Stimulated activated CD4-positive, alpha-beta T cell treated with anti-CD3 and anti-CD28 coated beads, Interleukin-15, amount 100 ng/mL, for 1 hour (primary cell): ENCODE measurements at places on chromosomes 5 and 9.

DNA sequence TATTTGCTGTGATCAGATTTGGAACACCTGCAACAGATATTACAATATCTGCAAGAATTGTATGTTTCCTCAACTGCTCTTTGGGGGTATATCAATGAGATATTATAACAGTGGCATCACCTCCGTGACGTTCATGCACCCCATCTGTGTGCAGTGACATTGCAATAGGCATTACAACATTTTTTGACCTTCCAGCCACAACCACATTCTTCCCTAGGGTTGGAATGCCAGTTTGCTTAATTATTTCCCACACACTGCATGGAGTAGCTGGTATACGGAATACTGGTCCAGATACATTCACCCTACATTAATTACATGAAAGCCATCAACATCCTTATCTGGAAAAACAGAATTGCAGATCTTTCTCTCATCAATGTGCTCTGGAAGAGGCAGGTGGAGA, 42.3 kb downstream of the FBXO4 start:
- DNase-seq, result no peak

- DNase-seq, result no peak
These were observed 38.0 kb upstream of the PRDM12 start for GRCh38 chr9:130626249-130626996.

DNA sequence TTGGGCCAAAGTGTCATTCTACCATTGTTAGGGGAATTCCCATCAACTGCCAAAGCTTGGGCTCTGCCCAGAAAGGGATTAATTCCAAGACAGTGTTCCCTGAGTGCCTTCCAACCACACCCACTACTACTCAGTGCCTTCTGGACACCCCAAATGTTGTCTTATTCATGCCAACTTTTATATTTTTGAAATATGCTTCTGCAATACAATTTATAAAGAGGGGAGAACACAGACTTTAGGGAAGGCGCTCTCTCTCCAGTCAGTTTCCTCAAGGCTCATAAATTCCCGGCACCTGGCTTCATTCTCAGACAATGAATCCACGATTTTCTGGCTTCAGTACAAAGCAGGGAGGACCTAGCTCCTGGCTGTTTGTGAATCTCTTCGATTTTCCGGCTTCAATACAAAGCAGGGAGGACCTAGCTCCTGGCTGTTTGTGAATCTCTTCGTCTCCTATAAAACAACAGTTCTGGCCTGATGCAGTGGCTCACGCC, 120.1 kb upstream of the MYO10 start:
- DNase-seq, result no peak

- no peak for DNase-seq
These were observed 6.1 kb upstream of the NRARP start for GRCh38 chr9:137308057-137308619.

DNA sequence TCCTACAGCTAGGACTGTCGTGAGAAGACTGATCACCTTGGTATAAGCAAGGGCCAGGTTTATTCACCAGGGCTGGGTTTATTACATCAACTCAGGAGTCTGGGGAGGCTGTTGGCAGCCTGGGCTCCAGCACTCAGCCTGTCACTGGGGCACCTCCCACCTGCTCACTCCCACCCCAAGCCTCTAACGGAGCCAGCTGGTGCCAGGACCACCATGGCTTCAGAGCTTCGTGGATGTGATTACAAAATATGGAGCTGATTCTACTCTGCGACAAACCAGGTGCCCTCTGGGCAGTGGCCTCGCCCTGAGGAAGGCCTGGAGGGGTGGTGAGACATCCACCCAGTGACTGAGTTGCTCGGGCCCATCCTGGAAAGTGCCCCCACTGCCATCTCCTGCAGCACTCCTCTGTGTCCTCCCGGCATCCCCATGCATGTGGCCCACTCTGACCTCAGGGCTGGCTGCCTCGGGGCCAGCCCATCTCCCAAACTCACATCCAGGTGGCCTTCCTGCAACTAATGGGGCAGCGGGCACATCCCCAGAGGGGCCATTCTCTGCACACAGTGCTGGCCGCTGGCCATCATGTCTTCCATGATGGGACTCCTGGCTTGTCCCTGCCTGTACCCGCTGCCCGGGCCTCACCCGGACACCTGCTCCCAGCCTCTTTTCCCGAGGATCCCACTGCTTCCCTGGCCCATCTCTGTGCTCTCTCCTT, 49.6 kb downstream of the SECISBP2 start:
- no peak for DNase-seq

GRCh38 chr9:70044490-70045307, 1.1 kb downstream of the MAMDC2 start:
- DNase-seq, result no peak

GRCh38 chr5:82309091-82309531, 31.0 kb upstream of the RPS23 start:
- no peak for DNase-seq

GRCh38 chr5:158677470-158677838, 422.3 kb downstream of the EBF1 start:
- no peak for DNase-seq

- no peak for DNase-seq
These were observed 5.7 kb upstream of the ASB6 start for GRCh38 chr9:129647635-129648034.

- DNase-seq, result no peak
These were observed 58.1 kb downstream of the CDO1 start for GRCh38 chr5:115758356-115758755.

DNA sequence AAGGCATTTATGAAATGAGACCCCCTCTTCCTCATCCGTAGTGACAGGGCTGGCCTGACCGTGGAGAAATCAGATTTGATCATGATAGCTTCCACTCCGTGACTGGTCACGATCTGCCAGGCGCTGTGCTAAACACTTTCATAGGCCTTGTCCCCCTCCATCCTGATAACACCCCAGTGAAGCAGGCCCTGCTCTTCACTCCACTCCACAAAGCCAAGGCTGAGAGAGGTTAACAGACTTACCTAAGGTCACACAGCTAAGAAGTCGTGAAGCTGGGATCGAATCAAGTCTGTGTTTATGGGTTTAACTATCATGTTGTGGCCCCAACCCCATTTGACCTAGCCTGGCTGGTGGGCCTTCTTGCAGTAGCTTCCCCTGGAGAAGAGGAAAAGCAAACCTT, 53.3 kb upstream of the IL17B start:
- no peak for DNase-seq

GRCh38 chr9:134936346-134937163, 18.8 kb upstream of the FCN1 start:
- no peak for DNase-seq
